CD4-positive, alpha-beta T cell (primary cell): ENCODE measurements at places on chromosomes 1 and 21.

- no peak for DNase-seq
These were observed 11.9 kb upstream of the CPLANE2 start for GRCh38 chr1:16248603-16249516.

- DNase-seq: no peak
These were observed 1.7 kb downstream of the ETS2 start for GRCh38 chr21:38807441-38807871.

GRCh38 chr1:206738370-206739366 lies 31.9 kb upstream of the IL19 start:
- DNase-seq: no peak

- peak; percentile 3 for DNase-seq
These were observed 36.9 kb upstream of the HIVEP3 start for GRCh38 chr1:41955461-41956159.

- no peak for DNase-seq
These were observed 75.2 kb downstream of the NFIA start for GRCh38 chr1:61157468-61157987.

DNA sequence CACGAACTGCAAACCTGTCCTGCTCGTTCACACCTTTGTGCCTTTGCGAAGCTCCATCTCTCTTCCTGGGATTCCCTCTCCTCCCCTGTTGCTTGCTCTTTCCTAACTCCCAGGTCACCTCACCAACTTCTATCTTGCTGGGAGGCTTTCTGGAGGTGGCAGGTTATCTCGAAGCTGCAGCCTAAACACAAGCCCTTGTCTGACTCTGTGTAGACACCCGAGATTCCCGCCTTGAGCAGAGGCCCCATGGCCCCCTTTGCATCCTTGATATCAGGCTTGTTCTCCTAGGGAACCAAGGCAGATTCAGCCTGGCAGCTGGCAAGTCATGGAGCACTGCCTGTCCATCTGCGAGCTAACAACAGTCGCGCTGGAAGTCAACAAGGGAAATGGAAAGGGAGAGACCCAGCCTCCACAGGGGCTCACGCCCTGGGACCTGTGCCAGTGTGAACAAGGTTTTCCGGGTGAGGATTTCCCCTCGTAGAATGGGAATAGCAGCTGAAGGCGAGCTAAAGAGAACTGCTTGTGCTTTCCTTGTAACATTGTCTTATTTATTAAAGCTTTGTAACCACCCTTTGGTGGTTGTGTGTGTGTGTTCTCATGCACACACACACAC lies 109.5 kb upstream of the JUN start:
- DNase-seq: no peak

GRCh38 chr1:206905295-206906164 lies 8.3 kb downstream of the IL24 start:
- no peak for DNase-seq

- DNase-seq: no peak
These were observed 140.6 kb upstream of the SAMSN1 start for GRCh38 chr21:14686466-14687267.
